Stimulated activated CD4-positive, alpha-beta T cell treated with anti-CD3 and anti-CD28 coated beads, Interleukin-1b, Interleukin-23, amount 100 ng/mL, for 1 hour (primary cell): ENCODE measurements at places on chromosomes 6 and 20.

DNA sequence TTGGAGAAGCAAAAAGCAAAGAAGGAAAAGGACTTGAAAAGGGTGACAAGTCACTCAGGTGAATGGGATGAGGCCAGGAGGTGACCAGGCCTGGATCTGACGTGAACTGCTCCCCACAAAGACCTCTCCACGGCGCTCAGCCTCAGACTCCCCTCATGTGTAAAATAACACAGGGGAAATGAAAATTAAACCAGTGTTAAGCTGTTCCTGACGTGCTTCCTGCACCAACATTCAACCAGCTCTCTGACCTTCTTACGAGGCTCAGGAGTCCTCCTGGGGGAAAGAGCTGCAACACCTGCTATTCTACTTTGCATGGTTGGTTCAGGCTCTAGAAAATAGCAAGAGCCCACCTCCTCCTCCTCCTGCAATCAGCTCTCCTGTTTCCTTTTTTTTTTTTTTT is 256.7 kb downstream of the ATXN1 start:
- DNase-seq: no peak

DNA sequence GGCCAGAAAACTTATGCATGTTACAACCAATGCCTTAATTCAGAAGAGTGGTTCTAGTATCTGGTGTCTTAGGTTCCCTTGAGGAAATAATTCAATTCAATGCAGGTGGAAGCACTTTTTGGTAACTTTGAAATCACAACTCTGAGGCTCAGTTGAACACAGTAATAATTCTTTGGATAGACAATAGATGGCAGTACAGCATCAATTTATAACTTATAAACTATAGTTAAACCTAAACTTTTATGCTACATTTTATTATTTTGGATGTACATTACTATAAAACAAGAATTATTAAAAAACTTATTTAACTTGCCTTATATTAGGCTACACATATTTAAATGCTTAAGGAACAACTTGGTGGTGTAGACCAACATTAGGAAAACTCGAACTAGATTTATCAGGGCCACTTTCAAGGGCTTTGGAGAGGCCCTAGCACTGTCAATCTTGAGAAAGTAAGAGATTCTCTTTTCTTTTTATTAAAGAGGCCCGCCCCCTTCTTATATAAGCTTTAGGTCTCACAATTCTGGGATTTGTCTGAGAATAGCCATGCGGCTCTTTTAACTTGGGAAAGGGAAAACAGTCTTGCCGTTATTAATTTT is 85.9 kb downstream of the CRYBG1 start:
- no peak for DNase-seq

DNA sequence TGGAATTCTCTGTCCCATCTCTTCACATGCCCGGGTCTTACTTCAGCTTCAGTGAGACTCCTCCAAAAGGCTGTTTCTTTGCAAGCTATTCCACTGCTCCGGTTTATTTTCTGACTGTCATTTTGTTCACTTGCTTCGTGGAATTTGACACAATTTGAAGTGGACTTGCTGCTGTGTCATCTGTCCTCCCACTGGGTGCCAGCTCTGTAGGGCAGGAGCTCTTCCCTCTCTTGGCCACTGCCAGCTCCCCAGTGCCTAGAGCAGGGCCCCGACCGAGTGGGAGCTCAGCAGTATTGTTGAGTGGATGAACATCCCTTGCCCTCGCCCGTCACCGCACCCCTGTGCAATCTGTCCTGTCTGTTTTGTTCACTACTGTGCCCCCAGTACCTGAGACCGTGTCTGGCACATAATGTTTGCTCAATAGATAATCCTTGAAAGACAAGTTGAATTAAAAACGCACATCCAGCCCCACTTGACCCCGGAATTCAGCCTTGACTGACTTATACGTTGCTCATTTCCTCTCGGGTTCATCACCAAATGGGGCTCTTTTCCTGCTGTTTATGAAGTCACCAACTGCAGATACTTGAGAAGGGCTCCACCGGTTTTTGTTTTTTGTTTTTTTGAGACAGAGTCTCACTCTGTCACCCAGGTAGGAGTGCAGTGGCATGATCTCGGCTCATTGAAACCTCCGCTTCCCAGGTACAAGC is 170.3 kb upstream of the KCNG1 start:
- no peak for DNase-seq

GRCh38 chr20:53642196-53643030 is 48.8 kb upstream of the ZNF217 start:
- no peak for DNase-seq

- no peak for DNase-seq
Observed at GRCh38 chr20:59936409-59936808, 3.0 kb upstream of the SYCP2 start.
